HS-27A (cell line): ENCODE measurements at places on chromosomes 7 and 10.

DNA sequence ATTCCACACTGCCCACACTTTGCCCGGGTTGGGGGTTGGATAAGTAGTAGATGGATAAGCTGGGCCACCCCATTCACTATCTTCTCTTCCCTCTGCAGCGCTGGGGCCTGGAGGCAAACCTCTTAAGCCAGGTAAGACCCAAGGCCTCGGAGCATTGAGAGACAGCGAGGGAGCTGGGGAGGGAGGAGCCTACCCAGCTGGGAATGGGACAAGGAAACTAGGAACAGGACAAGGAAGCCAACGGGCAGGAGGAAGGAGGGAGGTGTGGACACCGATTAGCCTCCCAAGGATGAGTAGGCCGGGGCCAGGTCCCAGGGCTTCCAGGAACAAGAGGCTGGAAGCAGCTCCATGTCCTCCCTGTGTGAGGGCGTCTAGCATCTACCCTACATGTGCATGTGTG, 9.6 kb downstream of the ELN start:
- no peak for DNase-seq

GRCh38 chr7:105880571-105881330, 4.4 kb upstream of the ATXN7L1 start:
- no peak for DNase-seq

GRCh38 chr10:13971601-13972475, 358.9 kb downstream of the FRMD4A start:
- no peak for DNase-seq

GRCh38 chr7:47026780-47027361, 555.0 kb downstream of the TNS3 start:
- DNase-seq: no peak

DNA sequence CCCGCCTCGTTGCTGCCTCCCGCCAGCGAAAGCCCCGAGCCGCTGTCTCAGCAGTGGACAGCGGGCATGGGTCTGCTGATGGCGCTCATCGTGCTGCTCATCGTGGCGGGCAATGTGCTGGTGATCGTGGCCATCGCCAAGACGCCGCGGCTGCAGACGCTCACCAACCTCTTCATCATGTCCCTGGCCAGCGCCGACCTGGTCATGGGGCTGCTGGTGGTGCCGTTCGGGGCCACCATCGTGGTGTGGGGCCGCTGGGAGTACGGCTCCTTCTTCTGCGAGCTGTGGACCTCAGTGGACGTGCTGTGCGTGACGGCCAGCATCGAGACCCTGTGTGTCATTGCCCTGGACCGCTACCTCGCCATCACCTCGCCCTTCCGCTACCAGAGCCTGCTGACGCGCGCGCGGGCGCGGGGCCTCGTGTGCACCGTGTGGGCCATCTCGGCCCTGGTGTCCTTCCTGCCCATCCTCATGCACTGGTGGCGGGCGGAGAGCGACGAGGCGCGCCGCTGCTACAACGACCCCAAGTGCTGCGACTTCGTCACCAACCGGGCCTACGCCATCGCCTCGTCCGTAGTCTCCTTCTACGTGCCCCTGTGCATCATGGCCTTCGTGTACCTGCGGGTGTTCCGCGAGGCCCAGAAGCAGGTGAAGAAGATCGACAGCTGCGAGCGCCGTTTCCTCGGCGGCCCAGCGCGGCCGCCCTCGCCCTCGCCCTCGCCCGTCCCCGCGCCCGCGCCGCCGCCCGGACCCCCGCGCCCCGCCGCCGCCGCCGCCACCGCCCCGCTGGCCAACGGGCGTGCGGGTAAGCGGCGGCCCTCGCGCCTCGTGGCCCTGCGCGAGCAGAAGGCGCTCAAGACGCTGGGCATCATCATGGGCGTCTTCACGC, 825 bp downstream of the ADRB1 start:
- DNase-seq: no peak

DNA sequence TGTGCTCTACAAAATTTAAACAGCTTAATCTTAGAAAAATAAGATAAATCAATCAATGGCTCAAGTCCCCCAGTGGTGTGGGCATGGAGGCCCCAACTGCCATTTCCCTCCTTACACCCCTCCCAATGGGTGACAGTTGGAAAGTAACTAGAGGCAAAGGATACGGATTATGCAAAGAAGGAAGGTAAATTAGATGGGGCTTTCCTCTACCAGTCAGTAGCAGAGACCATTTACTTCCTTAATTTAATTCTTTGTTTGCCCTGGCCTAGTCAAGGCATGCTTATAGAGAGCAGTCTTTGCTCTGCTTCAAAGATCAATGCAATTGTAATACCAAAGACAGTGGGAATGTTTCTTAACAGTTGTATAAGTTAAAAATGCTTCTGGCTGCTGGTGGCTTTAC, 63.3 kb upstream of the PAPSS2 start:
- DNase-seq: no peak

DNA sequence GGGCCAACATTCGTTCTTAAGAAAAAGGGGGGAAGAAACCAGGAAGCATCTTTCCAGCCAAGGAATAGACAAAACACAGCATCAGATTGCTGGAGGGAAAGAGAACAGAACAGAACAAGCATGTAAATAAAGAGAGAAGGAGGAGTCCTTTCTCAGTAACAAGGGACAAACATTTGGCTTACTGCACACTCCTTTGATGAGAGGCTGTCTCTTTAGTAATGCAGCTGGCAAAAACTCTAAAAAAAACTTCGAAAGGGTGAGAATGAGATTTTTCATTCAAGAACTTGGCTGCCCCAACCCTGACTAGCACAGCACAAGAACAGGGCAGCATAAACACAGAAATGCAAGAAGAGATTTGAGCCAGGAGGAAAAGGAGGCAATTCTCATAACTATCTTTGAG, 38.9 kb upstream of the IL6 start:
- DNase-seq: no peak

DNA sequence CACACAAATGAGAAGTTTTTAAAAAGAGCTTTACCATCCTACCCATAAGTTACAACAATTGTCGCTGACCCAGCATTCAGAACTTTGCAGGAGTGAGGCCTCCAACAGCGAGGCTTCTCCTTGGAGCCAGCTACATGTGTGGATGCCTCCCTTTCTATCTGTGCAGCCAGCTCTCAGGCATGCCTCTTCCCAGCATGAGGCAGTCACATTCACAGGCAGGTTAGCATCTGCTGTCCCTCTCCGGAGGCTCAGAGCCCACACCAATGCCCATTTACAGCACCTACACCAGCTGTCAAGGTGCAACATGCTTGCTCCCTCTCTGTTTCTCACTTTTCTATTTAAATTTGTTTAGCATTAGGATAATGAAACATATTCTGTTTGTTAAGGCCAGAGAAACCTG, 278.7 kb upstream of the PODXL start:
- no peak for DNase-seq
